Gastroesophageal sphincter (tissue), 4 donors: ENCODE measurements at places on chromosomes 7 and 10. TPM values are rescaled to one million over a fixed set of nuclear protein-coding genes. Genes with fewer than 3 reads are reported as not detected.
A peak's percentile ranks its signal among the peaks of the same experiment; 100 is the strongest.

- no peak overlapping the region for H3K4me3 ChIP-seq
- H3K27ac ChIP-seq, result peak overlapping the region; percentile 85
- ATAC-seq, result peak; percentile 48
- no peaks in the 10 kb centered on the region for H3K27me3 ChIP-seq
- H3K36me3 ChIP-seq, result no peaks in the 10 kb centered on the region
Measured at GRCh38 chr10:27724287-27724686, 21.3 kb downstream of the MKX start.

DNA sequence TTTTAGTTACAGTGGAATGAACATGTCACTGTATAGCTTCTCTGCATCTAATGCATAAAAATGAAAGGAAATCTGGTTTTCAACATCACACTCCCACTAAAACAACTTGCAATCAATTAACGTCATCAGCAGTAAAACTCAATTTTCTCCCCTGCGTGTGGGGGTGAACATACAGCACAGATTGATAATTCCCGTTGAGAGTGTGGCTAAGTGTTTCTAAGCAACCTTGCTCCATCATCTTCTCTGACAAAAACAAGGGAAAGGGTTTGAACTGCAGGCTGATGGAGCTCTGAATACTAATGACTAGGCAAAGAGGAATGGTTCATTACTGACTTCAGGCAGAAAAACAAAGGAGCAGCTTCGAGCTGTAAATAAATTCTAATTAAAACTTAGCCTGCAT, 238.3 kb downstream of the PARD3 start:
- H3K27me3 ChIP-seq, result no peaks in the 10 kb centered on the region
- no peak overlapping the region for H3K27ac ChIP-seq
- H3K36me3 ChIP-seq, result no peaks in the 10 kb centered on the region

DNA sequence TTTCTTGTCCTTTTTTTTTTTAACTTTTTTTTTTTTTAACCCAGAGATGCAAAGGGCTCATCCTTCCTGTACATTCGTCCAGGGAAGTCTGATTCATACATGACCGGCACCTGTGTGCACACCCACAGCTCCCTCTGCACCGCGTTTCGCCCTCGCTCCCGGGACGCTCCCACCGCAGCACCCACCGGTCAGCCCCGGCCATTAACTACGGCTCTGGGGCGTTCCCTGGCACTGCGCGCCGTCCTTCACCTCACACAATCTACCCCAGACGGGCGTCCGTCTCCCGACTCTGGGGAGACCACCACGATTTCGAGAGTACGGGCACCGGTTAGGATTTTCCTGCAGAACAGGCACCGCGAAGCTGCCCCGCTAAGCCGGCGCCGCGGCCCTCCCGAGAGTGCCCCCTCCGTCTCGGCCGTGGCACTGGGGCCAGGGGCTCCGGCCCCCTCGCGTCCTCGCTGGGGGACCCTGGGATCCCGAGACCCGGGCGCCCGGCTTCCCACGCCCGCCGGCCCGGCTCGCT, 452 bp downstream of the ATE1 start:
- H3K4me3 ChIP-seq, result peak overlapping the region; percentile 98
- no peaks in the 10 kb centered on the region for H3K4me1 ChIP-seq
- H3K36me3 ChIP-seq, result peaks cover 9% of the 10 kb centered on the region
- no peaks in the 10 kb centered on the region for H3K27me3 ChIP-seq

GRCh38 chr7:155998766-155999630, 186.7 kb upstream of the SHH start:
- no peaks in the 10 kb centered on the region for H3K36me3 ChIP-seq
- H3K4me3 ChIP-seq, result no peak overlapping the region
- no peak for ATAC-seq
- H3K27me3 ChIP-seq, result peaks cover 54% of the 10 kb centered on the region

SH2D4B gene
- not detected for total RNA-seq
